ENCODE measurements at places on chromosomes 7 and 10. TPM values are rescaled to one million over a fixed set of nuclear protein-coding genes. Genes with fewer than 3 reads are reported as not detected.

GRCh38 chr7:73809467-73809951 is 21.3 kb upstream of the CLDN4 start:
- peak; percentile 78 for DNase-seq

DNA sequence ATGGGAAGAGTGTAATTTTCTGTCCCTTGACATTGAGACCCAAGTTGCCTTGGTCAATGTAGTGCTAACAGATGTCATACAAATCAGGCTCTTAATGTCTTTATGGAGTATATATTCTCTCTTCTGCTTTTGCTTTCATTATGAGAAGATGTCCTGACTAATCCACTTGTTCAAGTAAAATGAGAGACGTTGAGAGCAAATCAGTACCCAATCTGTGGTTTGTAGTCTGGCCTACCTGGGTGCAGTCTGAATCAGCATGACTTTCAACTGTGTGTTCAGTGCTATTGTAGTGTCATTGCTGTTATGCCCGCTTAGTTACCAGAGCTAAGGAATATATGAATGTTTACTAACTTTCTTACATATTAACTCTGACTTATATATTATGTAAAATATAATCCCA is 612.4 kb downstream of the ANKRD7 start:
- no peak for DNase-seq

- no peak for DNase-seq
Measured at GRCh38 chr7:52500841-52501240, 534.6 kb upstream of the POM121L12 start.

Gene BUB3
- 178 TPM for total RNA-seq
